Skin of body (tissue), 3 donors: ENCODE measurements at places on chromosomes 2 and 18.
A peak's percentile ranks its signal among the peaks of the same experiment; 100 is the strongest.

GRCh38 chr2:237673130-237674001, 46.0 kb downstream of the LRRFIP1 start:
- DNase-seq: peak; percentile 49

- DNase-seq: no peak
These were observed 141.8 kb downstream of the CTIF start for GRCh38 chr18:48680339-48681250.

- peak; percentile 53 for DNase-seq
These were observed 214.4 kb upstream of the SP5 start for GRCh38 chr2:170500770-170501169.

- no peak for DNase-seq
These were observed 8.2 kb downstream of the RND3 start for GRCh38 chr2:150479075-150479915.

- peak; percentile 19 for DNase-seq
These were observed 45.7 kb downstream of the QPCT start for GRCh38 chr2:37389989-37390765.

GRCh38 chr2:17583646-17584045, 43.1 kb downstream of the VSNL1 start:
- DNase-seq: no peak

DNA sequence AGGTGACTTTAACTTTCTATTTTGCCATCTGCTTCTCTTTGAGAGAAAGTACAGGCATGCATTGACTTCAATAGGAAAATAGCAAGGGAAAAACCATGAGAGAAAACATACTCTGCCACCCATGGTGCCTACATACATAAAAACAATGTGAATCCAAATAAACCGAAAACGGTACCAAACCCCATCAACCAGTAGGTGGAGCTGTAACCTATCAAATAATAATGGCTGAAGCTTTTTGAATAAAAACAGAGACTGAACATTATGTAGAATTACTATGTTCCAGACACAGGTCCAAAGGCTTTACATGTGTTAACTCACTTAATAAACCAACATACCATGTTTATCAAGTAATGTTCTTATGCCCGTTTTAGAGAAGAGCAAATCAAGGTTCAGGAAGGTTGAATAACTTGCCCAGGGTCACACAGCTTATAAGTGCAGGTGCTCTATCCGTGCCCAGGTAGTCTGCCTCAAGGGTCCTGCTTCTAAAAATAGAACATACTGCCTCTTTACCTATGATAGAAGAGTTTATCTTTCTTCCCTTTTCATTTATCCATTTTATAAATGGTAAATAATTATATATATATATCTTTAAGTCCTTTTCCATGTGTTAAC, 293.9 kb upstream of the SYT4 start:
- DNase-seq: peak; percentile 49

- DNase-seq: no peak
These were observed 62.2 kb upstream of the PMAIP1 start for GRCh38 chr18:59837586-59837985.

GRCh38 chr2:238638982-238639628, 208.8 kb upstream of the TWIST2 start:
- DNase-seq: no peak

DNA sequence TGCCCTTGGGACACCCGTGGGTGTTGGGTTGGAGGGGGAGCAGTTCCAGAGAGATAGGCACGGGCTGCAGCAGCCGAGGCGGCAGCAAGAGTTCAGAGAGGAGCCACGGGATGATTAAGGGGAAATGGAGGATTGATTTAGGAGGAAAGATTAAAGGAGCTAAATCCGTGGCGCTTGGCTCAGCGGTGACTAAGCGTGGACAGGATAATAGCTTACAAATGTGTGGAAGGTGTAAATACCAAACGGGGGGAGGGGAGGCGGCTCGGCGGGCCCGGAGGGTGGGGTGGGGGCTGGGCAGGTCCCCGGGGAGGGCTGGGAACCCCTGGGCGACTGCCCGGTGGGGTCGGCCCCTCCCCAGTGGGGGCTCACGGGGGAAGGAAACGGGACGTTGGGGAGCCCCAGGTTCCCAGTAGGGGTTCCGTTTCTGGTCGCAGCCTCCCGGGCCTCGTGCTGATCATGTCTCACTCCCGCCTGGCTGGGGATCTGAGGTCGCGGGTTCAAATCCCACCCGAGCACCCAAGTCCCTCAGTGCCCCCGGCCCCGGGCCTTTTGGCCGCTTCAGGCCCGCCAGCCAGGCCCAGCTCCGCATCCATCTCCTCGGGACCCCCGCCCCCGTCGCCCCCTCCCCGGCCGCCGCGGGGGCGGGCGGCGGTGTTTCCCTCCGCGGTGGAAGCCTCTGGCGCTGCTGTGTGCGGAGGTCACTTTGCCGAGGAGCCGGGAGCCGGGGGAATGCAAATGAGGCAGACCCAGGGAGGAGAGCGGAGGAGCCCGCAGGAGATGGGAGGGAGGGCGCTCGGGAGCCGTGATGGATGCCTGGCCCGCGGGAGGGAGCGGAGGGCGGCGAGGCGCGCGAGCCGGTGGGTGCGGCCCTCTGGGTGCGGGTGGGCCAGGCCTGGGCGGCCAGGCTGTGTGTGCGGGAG, 8.1 kb downstream of the ASIC4 start:
- no peak for DNase-seq
